Stimulated activated CD8-positive, alpha-beta memory T cell treated with anti-CD3 and anti-CD28 coated beads, Interleukin-4, amount 100 ng/mL, for 1 hour (primary cell): ENCODE measurements at places on chromosomes 13 and 19.

GRCh38 chr19:36604656-36605100 is 435 bp upstream of the ZNF382 start:
- DNase-seq = peak; percentile 50

DNA sequence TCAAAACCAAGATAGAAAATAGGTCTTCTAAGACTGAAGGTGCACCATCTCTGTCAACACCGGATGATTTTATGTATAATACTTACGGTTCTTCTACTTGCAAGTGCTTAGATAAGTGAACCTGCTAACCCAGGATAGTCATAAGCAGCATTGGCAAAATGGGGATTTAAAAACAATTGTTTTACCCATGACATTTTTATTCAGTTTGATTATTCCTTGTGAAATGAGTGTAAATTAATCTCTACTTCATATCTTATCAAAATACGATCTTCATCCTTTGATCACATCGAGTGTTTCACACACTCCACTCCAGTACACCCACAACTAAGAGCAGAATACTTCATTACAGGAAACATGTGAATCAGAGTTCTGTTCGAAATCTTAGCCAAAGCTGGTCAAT is 23.0 kb upstream of the MTRF1 start:
- no peak for DNase-seq

DNA sequence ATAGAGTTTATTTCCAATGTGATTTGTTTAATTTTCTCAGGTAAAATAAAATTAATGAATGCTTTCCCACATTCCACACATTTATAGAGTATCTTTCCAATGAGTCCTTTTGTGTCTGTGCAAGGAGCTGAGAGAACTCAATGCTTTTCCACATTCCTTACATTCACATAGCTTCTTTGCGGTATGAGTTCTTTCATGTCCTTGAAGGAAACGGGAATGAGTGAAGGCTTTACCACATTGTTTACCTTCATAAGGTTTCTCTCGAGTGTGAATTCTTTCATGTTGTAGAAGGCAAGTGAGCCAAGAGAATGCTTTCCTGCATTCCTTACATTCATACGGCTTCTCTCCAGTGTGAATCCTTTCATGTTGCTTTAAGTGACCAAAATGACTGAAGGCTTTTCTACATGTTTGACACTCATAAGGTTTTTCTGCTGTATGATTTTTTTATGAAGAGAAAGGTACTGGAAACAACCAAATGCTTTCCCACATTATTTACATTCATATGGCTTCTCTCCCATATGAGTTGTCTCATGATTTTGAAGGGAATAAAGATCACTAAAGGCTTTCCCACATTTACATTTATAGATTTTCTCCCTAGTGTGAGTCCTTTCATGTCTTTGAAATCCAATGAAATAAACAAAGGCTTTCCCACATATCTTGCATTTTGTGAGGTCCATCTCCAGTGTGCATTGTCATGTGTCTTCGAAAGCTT is 14.4 kb upstream of the ZNF442 start:
- no peak for DNase-seq

DNA sequence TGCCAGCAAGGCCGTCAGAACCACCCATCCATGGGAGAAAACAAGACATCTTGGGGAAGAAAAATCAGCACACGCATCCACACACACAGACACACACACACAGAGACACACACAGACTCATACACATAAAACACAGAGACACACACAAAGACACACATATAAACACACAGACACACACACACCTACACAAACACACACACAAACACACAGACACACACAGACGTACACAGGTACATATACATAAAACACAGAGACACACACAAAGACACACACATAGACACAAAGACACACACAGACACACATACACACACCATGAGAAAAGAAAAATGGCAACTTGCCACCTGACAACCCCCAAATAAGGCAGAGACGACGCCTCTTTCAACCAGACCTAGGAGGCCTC is 40.6 kb downstream of the ZIC5 start:
- DNase-seq = no peak

DNA sequence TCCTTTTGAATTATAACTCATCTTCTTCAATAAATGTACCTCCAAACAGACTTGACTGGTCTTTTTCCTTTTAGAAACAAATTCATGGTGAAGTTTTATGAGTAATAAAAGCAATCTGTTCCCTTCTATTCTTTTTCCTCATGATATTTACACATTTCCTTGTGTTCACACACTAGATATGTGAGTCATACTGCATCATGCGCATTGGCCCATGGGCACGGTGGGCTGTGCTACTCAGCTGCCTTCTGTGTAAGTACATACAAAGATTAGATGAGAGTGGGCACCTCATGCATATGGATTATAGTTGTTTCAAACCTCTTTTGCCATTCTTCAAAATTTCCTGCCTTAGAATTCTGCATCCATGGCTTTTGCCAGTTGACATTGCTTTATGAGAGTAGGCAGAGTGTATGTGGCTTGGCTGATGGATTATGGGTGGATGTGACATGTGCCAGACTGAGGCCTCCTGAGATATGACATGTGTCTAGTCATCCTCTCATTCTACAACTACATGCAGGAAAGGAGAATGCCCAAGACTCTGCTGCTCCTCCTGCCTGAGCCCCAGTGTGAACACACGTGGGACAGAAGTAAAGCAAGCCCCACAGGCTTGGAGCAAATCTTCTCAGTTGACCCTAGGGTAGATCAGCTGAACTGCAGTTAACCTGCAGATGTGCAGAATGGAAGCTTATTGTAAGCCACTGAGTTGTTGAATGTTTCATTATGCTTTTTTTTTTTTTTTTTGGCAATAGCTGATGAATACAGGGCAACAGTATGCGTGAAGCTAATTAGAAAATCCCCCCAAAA is 109.9 kb downstream of the RBM26 start:
- no peak for DNase-seq

DNA sequence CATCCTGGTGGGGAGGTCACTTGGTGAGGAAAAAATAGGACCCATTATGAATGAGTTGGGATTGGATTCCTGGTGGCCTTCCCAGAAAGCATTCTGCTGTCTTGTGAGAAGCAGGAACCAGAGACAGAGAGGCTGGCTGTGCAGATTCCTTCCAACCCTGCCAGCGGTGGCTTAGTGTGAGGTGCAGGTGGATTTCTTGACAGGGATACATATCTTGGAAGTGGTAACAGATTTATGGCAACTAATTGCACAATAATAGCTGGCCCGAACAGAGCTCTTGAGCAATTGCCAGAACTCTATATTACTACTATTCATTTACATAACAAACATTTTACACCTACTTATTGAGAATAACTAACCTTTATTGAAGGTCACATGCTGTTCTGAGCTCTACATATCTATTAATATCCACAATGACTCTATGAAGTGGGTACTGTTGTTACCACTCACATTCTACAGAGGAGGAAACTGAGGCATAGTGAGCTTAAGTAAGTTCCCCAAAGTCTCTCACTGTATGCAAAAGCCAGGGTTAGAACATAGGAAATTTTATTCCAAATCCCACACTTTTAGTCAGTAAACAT is 173.9 kb upstream of the SERP2 start:
- no peak for DNase-seq

DNA sequence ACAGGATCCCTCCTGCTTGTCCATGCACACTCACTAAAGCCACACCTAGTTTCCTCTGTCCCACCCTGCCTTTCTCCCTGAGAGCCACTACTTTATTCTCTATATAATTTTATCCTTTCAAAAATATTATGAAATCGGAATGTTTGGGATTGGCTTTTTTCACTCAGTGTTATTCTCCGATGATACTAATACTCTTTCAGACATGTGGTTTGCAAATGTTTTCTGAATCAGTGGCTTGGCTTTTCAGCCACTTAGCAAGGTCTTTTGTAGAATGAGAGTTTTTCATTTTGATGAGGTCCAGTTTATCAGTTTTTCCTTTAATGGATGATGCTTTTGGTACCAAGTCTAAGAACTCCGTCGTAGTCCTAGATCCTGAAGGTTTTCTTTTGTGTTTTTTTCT is 11.6 kb downstream of the SPATA13 start:
- DNase-seq = no peak

- no peak for DNase-seq
Observed at GRCh38 chr13:113832631-113833030, 31.2 kb downstream of the GAS6 start.

- no peak for DNase-seq
Observed at GRCh38 chr13:26759249-26759906, 1.2 kb downstream of the GPR12 start.

DNA sequence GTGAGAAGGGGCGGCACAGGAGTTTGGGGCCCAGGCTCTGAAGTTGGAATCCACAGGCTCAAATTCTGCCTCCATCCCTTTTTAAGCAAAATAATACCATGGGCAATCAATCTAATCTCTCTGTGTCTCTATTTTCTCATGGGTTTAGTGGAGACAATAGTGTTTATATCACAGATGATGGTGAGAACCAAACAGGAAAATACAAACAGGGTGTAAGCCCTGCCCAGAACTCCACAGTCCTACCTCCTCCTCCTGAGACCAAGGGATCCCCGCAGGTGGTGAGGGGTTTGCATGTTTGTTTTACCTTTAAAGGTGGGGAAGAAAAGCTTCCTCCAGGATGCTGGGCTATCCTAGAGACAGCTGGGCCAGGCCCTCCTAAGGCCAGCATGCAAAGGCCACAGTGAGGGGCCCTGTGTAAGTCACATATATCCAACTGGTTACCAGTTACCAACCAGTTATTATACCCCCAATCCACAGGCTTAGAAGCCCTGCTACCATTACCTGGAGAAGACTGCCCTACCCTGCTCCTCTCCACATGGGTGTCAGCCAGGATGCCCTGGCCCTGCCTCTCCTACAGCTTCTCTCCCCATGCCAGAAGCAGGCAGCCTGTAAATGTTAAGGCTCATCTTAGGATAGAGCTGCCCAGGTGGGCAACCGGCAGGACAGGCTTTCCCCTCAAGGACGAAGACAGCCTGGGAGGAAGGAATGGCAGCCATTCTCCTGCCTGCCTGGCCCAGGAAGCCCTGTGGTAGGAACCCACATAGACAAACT is 658.4 kb downstream of the UQCRFS1 start:
- no peak for DNase-seq

DNA sequence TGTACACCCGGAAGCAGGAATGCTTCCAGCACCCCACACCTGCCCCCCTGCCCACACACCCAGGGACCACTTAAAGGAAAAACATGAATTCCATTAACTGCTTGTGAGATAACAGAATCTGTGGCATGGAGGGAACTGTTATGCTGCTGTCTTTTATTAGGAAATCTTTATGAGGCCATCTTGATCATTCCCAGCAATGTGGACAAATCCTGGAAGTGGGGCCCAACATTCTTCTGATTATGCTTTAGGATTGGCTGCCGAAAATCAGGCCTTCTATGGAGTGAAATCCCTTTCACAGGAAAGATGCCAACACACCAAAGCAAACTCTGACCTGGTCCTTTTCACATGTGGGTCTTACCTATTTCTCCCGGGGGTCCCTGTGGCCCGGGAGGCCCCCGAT is 114.5 kb downstream of the COL4A1 start:
- no peak for DNase-seq

DNA sequence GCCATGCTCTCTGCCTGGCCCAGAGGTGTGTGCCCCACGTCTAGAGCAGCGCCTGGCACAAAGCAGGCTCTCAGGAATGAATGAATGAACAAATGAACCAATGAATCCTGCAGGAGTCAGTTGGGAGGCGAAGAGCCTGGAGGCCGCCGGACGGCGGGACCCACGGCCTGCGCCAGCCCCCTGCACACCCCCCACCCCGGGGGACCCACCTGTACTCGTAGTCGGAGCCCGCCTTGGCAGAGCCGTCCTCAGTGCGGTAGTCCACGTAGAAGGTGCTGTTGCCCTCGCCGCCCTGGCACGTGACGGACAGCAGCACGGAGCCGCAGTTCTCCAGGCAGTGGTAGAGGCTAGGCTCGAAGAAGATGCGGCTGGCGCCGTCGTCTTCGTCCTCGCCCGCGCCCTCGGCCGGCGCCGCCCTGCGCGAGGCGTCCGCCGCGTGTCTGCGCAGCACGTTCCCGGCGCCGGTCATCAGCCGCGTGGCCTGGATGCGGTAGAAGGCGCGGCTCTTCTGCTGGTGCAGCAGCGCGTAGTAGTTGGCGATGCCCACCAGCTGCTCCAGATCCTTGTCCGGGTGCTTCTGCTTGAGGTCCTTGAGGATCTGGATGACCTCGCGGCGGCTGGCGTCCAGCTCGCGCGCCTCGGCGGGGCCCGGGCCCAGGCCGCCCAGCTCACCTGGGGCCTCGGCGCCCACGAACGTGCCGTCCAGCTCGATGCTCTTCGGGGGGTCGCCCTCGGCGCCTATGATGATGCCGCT is 14.8 kb downstream of the SLC8A2 start:
- no peak for DNase-seq

DNA sequence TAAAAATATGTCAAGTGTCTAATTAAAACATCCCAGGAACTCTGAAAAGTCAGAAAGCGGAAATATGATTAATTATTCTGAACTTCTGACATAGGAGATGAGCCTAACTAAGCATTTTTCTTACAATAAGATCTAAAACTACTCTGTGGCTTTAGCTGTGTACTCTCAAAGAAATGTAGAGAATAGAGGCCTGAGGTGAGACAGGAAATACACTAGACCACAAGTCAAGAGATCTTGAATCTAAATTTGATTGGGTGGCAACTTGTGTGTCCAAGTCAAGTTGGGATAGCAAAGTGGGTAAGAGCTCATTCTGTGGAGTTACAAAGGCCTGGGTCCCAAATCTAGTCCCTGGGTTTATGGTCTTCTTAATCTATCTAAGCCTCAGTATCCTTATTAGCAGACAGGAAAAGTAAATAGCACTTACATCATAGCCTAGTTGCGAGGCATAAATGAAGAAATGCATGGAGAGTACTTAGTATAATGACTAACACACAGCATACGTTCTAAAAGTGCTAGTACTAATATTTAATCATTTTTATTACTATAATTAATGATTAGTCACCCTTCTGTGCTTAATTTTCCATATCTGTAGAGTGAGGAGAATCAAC is 9.4 kb upstream of the LRRC63 start:
- DNase-seq = no peak

DNA sequence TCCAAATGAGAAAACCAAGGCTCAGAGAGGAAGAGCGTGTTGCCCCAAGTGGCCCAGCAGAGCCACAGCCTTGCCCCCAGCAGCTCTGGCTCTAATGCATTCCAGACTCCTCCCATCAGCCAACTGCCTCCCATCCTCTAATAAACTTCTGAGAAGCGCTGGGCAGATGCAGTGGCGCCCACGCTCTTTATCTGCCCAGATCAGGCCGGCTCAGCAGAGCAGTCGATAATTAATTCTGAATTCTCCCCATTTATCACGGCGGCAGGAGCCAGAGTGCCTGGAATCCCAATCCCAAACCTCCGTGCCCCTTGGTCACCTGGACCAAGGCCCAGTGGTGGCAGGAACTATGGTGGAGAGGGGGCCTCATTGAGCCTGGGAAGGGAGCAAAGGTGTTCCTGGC is 13.9 kb downstream of the TINCR start:
- no peak for DNase-seq
